ENCODE measurements at places on chromosomes 1 and 21. TPM values are rescaled to one million over a fixed set of nuclear protein-coding genes. Genes with fewer than 3 reads are reported as not detected.

Gene LAX1
- total RNA-seq = 0.29 TPM

Gene MMP23B
- 48.1 TPM for total RNA-seq

Gene NLRP3
- 4.0 TPM for total RNA-seq

Gene PADI6
- total RNA-seq = not detected

Gene RPTN
- not detected for total RNA-seq

Gene CRYBG2
- 0.29 TPM for total RNA-seq

Gene FAM177B
- not detected for total RNA-seq

Gene OR2L13
- not detected for total RNA-seq

Gene CD1D
- total RNA-seq = 5.0 TPM

Measured in metanephros (tissue), 2 donors.